ENCODE measurements at places on chromosomes 1 and 21. TPM values are rescaled to one million over a fixed set of nuclear protein-coding genes. Genes with fewer than 3 reads are reported as not detected.
A peak's percentile ranks its signal among the peaks of the same experiment; 100 is the strongest.

- H3K4me3 ChIP-seq: peak overlapping the region; percentile 72
- H3K4me1 ChIP-seq: peaks cover 50% of the 10 kb centered on the region
- peak overlapping the region; percentile 79 for H3K27ac ChIP-seq
- no peaks in the 10 kb centered on the region for H3K27me3 ChIP-seq
- peak; percentile 74 for DNase-seq
- H3K36me3 ChIP-seq: no peaks in the 10 kb centered on the region
Measured at GRCh38 chr1:89739013-89739843, 81.6 kb upstream of the LRRC8D start.

PLPPR4 gene
- not detected for total RNA-seq

PRMT6 gene
- 18.0 TPM for total RNA-seq

- no peak for DNase-seq
- H3K4me1 ChIP-seq: no peaks in the 10 kb centered on the region
- H3K36me3 ChIP-seq: no peaks in the 10 kb centered on the region
- no peaks in the 10 kb centered on the region for H3K27me3 ChIP-seq
Measured at GRCh38 chr1:106879538-106879937, 176.9 kb upstream of the PRMT6 start.

DNA sequence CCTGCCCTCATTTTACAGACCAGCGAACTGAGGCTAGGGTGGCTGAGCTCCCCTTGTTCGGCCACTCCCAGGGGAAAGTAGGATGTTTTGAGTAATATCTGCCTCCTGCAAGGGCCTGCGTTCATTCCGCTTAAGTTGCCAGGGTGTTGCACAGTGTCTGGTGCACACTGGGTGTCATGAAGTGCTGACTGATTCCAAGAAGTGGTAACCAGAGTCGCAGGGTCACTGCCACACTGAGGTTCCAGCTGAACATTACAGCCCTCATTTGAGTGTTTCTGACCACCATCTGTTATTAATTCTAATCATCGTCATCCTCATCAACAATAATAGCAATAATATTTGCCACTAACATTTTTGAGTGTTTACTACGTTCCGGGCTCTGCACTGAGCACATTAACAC, 250.6 kb downstream of the KAZN start:
- H3K27me3 ChIP-seq: peaks cover 13% of the 10 kb centered on the region
- DNase-seq: no peak
- H3K27ac ChIP-seq: no peak overlapping the region
- no peaks in the 10 kb centered on the region for H3K36me3 ChIP-seq
- no peak overlapping the region for H3K4me3 ChIP-seq
- H3K4me1 ChIP-seq: no peaks in the 10 kb centered on the region

- H3K27me3 ChIP-seq: peaks cover 17% of the 10 kb centered on the region
- H3K4me3 ChIP-seq: no peak overlapping the region
- no peaks in the 10 kb centered on the region for H3K4me1 ChIP-seq
- DNase-seq: no peak
- no peak overlapping the region for H3K27ac ChIP-seq
Measured at GRCh38 chr1:55358581-55358980, 143.4 kb upstream of the USP24 start.

DNA sequence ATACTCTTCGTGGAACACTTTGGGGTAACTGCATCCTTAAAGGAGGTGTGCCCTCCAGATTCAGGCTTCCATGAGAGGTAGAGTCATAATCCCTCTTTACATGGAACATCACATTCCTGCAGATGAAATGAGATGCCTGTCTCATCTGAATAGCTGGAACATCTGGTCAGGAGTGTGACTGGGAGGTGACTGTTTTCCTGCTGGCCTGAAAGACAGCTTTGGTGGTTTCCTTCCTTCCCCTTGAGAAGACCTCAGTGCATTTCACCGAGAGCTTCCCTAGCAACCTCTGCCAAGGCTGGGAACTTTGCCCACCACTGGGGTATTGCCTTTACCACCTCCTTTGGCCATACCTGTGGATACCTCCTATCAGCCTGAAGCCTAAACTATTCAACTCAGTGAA, 46.7 kb upstream of the GUCA2A start:
- no peak for DNase-seq
- no peak overlapping the region for H3K4me3 ChIP-seq
- H3K27me3 ChIP-seq: no peaks in the 10 kb centered on the region
- H3K27ac ChIP-seq: no peak overlapping the region
- peaks cover 16% of the 10 kb centered on the region for H3K36me3 ChIP-seq

CELA2B gene
- total RNA-seq: not detected

DNA sequence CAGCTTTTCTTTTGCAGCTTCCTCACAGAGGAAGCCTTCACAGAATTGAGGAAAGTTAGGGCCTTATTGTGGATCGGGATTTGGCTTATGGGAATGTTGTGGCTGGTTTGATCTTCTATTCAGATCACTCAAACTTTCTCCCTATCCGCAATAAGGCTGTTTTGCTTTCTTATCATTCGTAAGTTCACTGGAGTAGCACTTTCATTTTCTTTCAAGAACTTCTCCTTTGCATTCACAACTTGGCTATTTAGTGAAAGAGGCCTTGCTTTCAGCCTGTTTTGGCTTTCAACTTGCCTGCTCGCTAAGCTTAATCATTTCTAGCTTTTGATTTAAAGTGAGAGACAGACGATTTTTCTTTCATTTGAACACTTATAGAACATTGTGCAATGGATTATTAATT, 181.9 kb upstream of the B3GALT2 start:
- no peaks in the 10 kb centered on the region for H3K36me3 ChIP-seq
- no peak overlapping the region for H3K27ac ChIP-seq
- H3K27me3 ChIP-seq: no peaks in the 10 kb centered on the region
- peaks cover 12% of the 10 kb centered on the region for H3K4me1 ChIP-seq

CFHR4 gene
- not detected for total RNA-seq

GRCh38 chr21:22791376-22791775, 1793.2 kb downstream of the NCAM2 start:
- no peaks in the 10 kb centered on the region for H3K27me3 ChIP-seq
- H3K27ac ChIP-seq: no peak overlapping the region
- DNase-seq: no peak
- no peaks in the 10 kb centered on the region for H3K36me3 ChIP-seq

GRCh38 chr1:23395154-23395724, 25.6 kb upstream of the ZNF436 start:
- H3K4me1 ChIP-seq: no peaks in the 10 kb centered on the region
- H3K27ac ChIP-seq: no peak overlapping the region
- H3K4me3 ChIP-seq: no peak overlapping the region
- H3K27me3 ChIP-seq: no peaks in the 10 kb centered on the region
- H3K36me3 ChIP-seq: no peaks in the 10 kb centered on the region

GRCh38 chr1:201345081-201345355, 32.5 kb downstream of the TNNT2 start:
- no peak for DNase-seq
- H3K27ac ChIP-seq: no peak overlapping the region
- H3K36me3 ChIP-seq: no peaks in the 10 kb centered on the region
- H3K4me1 ChIP-seq: no peaks in the 10 kb centered on the region
- no peak overlapping the region for H3K4me3 ChIP-seq

TNFRSF18 gene
- 591 TPM for total RNA-seq

DNA sequence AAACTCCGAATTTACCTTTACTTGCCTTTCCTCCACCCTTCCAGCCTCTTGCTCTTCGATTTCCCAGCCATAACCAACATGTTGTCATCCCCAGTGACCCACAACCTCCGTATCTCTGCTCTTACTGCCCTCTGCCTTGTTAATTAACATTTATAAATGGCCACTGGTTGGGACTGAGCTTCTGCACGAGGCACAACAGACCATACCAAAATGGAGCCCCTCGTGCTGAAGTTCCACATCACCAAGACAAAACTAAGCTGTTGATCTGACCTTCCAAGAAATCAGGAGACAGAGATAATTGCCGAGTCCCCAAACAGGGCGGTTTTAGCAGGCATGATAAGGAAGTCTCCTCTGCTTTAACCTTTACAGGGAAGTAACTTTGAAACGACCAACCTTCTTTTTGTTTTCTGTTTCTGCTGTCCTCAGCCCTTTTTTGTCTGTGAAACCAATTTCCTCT, 71.9 kb downstream of the NMNAT2 start:
- peak overlapping the region; percentile 19 for H3K27ac ChIP-seq
- no peak for DNase-seq
- H3K4me1 ChIP-seq: no peaks in the 10 kb centered on the region
- H3K36me3 ChIP-seq: no peaks in the 10 kb centered on the region
- no peak overlapping the region for H3K4me3 ChIP-seq
- peaks cover 25% of the 10 kb centered on the region for H3K27me3 ChIP-seq

FCRL4 gene
- not detected for total RNA-seq

SCAF4 gene
- 66.9 TPM for total RNA-seq

DNA sequence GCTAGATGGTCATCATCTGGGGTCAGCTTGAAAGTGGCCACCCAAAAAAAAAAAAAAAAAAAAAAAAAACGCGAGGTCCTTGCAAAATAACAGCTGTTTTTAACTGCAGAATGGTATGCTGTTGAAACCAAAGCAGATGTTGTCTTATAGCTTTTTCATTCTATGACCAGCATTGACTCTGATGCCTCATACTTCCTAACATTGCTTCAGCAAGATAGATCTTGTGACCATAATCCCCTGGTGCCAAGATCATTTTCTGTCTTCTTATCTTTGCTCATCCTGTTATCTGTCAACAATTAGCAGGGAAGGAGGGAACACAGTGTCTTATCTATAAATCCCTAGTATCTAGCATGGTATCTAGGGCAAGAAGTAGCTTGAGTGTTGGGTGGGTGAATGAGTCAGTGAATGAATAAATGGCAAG, 181.5 kb downstream of the PLPP3 start:
- no peaks in the 10 kb centered on the region for H3K4me1 ChIP-seq
- H3K4me3 ChIP-seq: no peak overlapping the region
- peaks cover 5% of the 10 kb centered on the region for H3K27me3 ChIP-seq
- no peak overlapping the region for H3K27ac ChIP-seq
- no peak for DNase-seq

VHLL gene
- not detected for total RNA-seq

DNA sequence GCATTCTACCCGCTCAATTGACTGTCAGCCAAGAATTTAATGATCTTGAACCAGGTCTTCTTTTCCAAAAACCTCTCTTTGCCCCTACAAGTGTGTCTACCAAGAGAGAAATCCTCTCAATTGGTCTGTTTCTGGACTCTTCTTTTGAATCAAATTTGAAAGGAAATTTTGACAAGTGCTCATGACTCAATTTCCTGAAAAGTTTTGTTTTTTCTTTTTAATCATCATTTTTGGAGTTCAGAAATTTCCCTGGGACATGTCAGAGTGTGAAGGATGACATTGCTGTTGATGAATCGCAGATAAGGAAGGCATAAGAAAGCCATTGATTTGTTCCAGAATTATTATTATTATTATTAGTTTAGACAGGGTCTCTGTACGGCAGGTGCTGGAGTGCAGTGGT, 88.2 kb upstream of the AKT3 start:
- H3K4me1 ChIP-seq: peaks cover 10% of the 10 kb centered on the region
- peaks cover 38% of the 10 kb centered on the region for H3K27me3 ChIP-seq
- H3K4me3 ChIP-seq: peak overlapping the region; percentile 12
- no peaks in the 10 kb centered on the region for H3K36me3 ChIP-seq
- DNase-seq: no peak

DNA sequence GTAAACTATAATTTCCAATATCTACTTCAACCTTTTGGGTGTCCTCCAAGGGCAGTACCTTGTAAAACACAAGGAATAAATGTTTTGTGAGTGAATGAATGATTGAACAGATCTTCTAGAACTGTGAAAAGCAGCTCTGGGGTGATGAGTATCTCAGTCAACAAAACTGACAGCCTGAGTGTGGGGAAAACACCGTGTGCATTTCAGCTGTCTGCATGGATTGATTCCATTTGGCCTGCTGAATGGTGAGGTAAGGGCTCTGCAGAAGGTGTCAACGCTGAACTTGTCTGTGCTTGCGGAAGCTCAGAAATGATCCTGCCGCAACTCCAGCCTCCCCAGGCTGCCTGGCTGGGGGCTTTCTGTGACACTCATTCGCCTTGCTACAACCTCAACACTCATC, 7.4 kb upstream of the AGMAT start:
- H3K4me1 ChIP-seq: peaks cover 4% of the 10 kb centered on the region
- peaks cover 6% of the 10 kb centered on the region for H3K27me3 ChIP-seq
- H3K27ac ChIP-seq: no peak overlapping the region
- H3K36me3 ChIP-seq: no peaks in the 10 kb centered on the region

RNF115 gene
- 22.9 TPM for total RNA-seq

MARK1 gene
- total RNA-seq: not detected

SLC19A2 gene
- total RNA-seq: 8.0 TPM

OPN3 gene
- 4.4 TPM for total RNA-seq

- no peaks in the 10 kb centered on the region for H3K27me3 ChIP-seq
- no peaks in the 10 kb centered on the region for H3K36me3 ChIP-seq
- no peaks in the 10 kb centered on the region for H3K4me1 ChIP-seq
- H3K4me3 ChIP-seq: no peak overlapping the region
- H3K27ac ChIP-seq: no peak overlapping the region
Measured at GRCh38 chr1:92698932-92699331, 86.0 kb downstream of the EVI5 start.

GRCh38 chr1:228094432-228095016, 8.6 kb downstream of the C1orf35 start:
- no peaks in the 10 kb centered on the region for H3K27me3 ChIP-seq
- peak overlapping the region; percentile 49 for H3K27ac ChIP-seq
- H3K36me3 ChIP-seq: peaks cover 24% of the 10 kb centered on the region

CIART gene
- total RNA-seq: 2.4 TPM

- no peak for DNase-seq
- H3K27ac ChIP-seq: no peak overlapping the region
- no peaks in the 10 kb centered on the region for H3K4me1 ChIP-seq
- H3K36me3 ChIP-seq: no peaks in the 10 kb centered on the region
- H3K4me3 ChIP-seq: no peak overlapping the region
Measured at GRCh38 chr21:38459490-38459889, 38.8 kb downstream of the ERG start.

Measured in natural killer cell treated with Interleukin-12 subunit alpha and Interleukin-12 subunit beta and Interleukin-15 and Interleukin-18, amount 100 ng/mL, for 72 hours (primary cell).